Cortex of kidney (tissue), 1 donor: ENCODE measurements at places on chromosomes 2 and 18.

DNA sequence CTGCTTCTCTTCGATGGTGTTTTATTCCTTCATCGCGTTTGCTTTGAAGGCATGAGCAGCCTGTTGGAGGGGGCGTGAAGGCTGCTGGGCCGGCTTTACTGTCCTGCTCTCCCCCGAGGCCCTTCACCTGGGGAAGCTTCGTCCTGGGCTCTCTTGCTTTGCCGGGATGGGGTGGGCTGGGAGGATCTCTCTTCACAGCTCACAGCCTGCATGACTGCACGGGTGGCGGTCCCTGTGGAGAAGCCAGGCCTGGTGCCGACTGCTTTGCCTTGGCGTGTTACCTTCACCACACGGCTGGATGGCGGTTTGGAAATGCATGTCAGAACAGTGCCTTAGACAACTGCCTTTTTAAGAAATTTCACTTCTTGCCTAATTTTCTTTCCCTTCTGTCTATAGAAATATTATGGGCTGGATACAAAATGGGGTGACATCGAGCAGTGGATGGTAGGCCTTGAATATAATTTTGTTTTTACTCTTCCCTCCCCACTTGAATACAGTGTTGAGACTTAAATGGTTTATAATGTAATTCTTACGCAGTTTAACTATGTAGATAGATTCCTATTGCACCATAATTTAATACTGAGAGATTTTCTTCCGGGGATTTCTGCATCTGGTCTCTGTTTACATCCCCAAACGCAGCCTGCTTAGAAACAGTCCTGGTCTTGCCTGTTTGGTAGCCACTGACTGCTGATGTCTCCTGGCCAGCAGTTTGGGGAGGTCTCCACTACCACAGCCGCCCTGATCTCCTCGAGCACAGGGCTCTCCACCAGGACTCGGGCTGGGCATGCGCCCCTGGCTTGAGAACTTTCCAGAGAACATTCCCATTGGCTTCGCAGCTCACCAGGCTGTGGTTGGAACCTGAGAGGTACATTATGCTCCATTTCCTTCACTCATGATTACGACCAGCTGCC, 81.0 kb upstream of the RBM44 start:
- no peak for DNase-seq

DNA sequence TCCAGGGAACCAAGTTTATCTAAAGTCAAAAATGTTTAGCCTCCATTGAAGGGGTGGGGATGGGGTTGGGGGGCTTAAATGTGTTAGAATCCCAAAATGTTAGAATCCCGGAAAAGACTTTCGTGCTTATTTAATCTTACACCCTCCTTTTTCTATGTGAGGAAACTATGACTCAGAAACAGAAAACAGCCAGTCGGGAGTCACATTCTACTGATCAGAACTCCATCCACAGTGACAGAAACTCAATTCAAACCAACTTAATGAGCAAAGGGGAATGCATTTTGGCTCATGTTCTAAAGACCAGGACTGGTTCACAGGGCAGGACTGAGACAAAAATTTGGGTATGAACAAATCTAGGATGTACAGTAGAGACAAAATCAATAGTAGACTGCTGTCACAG, 31.9 kb upstream of the AFTPH start:
- DNase-seq = no peak

- no peak for DNase-seq
These were observed 40.2 kb downstream of the EFR3B start for GRCh38 chr2:25082002-25082622.

GRCh38 chr2:23706613-23707078, 220.3 kb downstream of the ATAD2B start:
- DNase-seq = no peak

DNA sequence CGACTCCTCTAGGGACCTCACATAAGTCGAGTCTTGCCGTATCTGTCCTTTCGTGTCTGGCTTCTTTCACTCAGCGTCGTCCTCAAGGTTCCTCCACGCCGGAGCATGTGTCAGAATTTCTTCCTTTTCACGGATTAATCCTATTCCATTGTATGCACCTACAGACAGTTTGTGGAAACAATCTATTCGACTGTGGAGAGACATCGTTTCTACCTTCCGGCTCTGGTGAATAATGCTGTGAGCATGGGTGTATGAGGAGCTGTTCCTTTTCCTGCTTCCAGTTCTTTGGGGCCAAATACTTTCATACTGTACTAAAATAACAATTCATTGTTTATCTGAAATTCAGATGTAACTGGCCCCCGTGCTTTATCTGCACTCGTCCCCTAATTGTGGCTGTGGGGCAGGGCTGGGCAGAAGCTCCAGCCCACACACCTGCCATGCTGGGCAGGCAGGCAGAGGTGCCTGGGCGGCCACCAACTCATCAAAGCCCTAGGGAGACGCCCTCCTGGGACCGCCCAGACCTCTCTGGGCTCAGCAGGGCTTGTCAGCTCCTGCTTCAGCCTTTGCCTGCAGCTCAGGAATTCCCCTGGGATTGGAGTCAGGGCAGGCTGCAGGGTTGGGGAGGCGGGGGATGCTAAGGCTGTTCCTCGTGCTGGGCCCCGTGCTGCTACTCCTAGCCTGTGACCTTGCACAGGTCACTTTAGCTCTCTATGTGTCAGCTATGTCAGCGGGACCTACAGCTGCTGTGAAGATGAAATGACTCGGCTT, 14.5 kb downstream of the GPC1 start:
- DNase-seq = no peak

GRCh38 chr2:191656391-191656790, 21.5 kb upstream of the NABP1 start:
- no peak for DNase-seq

GRCh38 chr2:183011743-183012142, 26.5 kb downstream of the NCKAP1 start:
- no peak for DNase-seq

GRCh38 chr2:72112401-72112800, 35.3 kb downstream of the CYP26B1 start:
- DNase-seq = no peak

DNA sequence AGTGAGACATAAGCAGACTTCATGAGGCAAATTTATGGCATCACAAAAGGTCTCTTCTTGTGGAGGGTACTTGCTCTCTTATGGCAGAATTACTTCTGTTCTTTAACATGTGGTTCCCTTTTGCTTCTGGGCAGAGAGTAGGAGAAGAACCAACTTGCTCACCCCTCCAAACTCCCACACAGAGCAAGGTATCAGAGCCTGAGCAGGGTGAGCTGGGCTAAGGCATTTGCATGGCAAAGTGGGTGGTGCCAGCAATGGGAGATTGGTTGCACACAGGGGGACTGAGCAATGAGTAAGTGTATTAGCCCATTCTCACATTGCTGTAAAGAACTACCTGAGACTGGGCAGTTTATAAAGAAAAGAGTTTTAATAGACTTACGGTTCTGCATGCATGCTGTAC, 64.2 kb upstream of the ITGB6 start:
- DNase-seq = no peak

- DNase-seq = no peak
These were observed 179.7 kb downstream of the ANAPC1 start for GRCh38 chr2:111704246-111704645.

DNA sequence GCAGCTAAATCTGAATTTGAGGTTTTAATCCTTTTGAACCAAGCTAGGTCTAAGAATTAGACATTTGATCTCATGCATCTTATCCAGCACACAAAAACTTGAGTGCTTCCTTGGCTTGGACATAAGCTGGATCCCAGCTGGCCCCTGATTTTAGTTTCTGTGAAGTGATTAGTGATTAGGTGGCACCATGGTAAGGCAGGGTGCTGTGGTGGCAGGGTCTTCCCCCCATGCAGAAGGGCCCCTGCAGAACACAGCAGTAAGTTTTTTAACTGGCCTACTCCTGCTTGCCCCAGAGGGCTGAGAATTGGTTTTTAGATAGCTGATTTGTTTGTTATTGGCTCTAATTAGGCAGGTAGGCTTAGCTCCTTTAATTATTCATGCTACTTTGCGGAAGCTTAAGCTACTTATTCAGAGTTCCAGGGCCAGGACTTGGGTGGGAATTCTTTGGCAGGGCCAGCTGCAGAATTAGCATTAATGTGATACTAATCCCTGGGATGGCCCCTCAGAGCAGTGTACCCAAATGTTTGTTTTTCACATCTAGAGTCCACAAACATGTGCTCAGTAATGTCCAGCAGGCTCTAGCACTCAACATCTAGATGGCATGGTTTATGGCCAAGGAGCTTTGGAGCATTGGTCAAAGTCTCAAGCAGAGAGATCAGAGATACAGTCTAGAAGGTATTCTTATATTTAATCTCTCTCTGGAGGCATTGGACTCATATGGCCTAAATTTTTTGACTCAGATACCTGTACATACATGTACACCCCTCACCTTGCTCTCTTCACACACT, 99.6 kb downstream of the FMNL2 start:
- no peak for DNase-seq

- DNase-seq = no peak
These were observed 237.6 kb upstream of the TRIB2 start for GRCh38 chr2:12479065-12479601.

GRCh38 chr2:54387059-54387991, 68.8 kb upstream of the SPTBN1 start:
- no peak for DNase-seq

- DNase-seq = no peak
These were observed 48.0 kb upstream of the ID2 start for GRCh38 chr2:8633735-8634313.

- no peak for DNase-seq
These were observed 150.1 kb downstream of the UXS1 start for GRCh38 chr2:106044021-106044420.

DNA sequence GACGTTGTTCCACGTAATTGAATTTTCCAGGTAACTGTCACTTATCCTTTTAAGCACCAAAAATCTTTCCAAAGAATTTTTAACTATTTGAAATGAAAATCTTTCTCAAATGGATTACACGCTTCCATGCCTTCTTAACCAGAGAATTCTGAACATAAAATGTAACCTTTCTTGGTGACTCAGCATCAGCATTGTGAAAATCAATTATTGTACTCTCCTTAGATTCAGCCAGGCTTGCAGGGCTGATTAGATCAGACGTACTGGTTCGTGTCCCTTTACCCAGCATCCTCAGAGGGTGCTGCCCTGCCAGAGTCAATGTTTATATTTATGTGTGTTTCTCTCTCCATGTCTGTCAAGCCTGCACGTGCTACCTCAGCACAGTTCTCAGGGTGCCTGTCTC, 623.9 kb downstream of the CNTNAP5 start:
- DNase-seq = no peak

DNA sequence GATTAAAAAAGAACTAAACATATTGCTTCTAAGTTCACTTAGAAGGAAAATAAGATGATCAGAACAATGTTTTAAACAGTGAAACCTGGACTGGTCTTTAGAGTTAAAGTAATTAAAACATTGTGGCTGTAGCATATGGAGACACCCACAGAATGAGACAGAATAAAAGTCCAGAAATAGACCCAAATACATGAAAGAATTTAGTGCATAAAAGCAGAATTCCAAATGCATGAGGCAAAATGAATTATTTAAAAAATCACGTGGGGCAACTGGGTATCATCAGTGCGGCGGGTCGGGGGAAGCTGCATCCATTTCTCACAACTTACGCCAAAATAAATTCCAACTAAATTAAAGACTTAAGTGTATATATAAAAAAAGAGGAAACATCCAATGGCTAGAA, 12.1 kb downstream of the RNF149 start:
- no peak for DNase-seq

DNA sequence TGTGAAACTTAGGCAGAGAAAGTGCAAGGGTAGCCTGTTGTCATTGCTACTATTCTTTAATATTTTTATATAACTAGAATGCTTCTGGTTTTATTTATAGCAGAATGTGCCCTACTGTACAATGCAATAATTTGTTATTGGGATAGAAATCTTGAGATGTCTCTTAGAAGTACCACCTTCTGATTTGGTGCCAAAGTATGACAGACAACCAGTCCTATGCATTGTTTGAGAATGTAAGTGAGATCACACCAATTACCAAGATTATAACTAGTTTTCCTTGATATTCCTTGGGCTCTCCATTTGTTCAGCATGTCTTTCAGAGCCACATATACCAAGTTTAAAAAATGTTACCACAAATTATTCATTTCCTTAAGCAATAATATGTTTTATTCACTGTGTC, 399.7 kb downstream of the CPS1 start:
- no peak for DNase-seq

- no peak for DNase-seq
These were observed 256.4 kb upstream of the TCF4 start for GRCh38 chr18:55844382-55844781.

DNA sequence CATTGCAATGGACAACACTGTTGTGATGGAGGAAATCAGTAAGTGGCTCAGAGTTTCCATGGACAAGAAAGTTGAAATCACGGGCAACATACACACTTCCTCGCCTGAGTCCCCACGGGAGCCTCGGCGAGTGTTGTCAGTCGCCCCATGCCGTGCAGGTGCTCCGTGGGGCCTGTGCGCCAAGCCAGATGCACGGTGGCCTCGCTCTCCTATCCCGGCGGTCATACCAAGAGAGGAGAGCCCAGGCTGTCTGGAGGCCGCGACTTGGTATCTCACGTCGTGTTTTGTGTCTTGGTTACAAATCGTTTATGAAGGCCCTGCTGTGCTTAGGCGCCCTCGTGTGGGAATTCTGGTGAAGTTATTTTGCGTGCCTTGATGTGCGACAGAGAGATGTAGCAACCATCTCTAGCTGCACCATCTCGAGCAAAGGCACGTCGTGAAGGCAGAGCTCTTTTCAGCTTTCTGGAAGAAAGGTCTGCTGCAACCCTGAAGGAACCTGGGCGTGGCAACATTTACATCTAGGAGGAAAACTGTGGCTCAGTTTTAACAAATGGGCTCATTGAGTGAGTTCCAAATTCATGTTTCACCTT, 21.8 kb downstream of the ATG4B start:
- DNase-seq = no peak

DNA sequence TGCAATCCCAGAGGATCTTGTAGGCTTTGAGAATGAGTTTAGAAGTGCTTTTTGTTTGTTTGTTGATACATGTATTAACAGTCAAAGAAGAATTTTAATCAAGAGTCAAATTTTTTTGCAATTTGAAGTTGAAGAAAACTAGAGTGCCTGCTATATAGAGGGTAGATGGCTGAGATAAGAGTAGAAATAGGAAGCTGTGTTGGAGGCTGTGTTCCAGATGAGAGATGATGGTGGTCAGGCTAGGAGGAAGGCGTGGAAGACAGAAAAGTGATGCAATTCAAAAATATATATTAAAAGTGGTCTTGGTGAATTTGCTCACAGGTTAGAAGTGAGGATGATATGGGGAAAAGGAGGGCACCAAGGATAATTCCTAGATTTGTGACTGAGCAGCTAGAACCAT, 978.3 kb downstream of the BCL11A start:
- no peak for DNase-seq

GRCh38 chr2:64401529-64401880, 52.5 kb upstream of the LGALSL start:
- no peak for DNase-seq

- no peak for DNase-seq
These were observed 3.7 kb upstream of the GKN1 start for GRCh38 chr2:68970566-68971265.

- DNase-seq = no peak
These were observed 179.6 kb downstream of the ASB1 start for GRCh38 chr2:238606311-238606710.
